ENCODE measurements at places on chromosomes 3 and 15.

DNA sequence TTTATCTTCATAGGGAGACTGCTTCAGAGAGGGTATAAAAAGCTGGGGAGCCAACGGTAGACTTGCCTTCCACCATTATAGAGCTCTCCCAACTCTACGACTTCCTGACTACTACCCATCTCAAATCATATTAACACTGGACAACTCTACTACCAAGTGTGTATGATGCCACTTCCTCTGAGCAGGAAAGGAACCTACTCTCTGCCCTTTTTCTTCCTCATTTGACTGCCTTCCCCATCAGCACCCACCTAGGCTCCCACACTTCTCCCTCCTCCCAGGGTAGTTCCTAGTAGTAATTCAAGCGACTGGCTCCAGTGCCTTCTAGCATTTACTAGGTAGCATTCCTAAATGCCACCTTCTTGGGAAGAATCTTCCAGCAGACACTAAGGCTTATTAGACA lies 24.5 kb upstream of the TBL1XR1 start:
- DNase-seq, result no peak

DNA sequence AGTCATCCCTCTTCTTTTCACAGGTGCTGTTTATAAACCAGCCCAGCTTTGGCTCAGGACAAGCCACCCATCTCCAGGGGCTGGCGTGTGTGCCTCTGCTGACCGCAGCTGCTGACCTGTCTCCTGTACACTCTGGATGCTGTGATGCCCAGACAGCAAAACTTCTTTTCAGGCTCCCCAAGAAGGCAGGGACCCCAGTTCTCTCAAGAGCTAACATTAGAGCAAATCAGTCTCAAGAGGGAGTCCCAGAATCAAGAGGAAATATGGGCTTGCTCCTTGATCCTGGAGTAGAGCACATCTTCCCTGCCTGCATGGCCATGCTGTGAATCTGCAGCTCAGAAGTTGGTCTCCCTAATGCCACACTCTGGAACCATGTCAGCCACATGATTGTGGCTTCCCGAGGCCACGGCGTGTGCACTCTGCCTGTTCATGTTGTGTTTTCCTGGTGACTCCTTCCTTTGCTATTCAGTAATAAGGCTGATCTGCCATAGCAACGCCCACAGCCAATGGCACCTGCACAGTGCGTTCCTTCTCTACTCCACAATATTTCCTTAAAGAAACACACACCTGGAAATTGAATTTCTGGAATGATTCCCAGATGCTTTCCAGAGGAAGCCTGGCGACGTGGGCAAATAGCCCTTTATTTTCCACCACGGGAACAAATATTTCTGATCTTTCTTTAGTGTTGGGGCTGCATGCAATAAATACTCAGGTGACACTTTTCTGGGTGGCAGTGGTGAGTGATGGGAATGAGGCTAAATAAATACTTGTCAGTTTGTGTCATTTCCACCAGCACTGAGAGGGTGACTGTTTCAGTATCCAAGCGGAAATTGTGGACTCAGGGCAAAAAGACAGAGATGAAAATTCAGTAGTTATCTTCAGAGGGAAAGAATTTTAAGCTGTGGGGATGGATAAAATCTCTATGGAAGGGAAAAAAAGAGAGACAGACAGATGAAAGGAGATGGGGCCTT lies 21.9 kb upstream of the THSD4 start:
- peak; percentile 65 for DNase-seq

- DNase-seq, result no peak
Observed at GRCh38 chr15:78651007-78651406, 10.0 kb upstream of the CHRNB4 start.

DNA sequence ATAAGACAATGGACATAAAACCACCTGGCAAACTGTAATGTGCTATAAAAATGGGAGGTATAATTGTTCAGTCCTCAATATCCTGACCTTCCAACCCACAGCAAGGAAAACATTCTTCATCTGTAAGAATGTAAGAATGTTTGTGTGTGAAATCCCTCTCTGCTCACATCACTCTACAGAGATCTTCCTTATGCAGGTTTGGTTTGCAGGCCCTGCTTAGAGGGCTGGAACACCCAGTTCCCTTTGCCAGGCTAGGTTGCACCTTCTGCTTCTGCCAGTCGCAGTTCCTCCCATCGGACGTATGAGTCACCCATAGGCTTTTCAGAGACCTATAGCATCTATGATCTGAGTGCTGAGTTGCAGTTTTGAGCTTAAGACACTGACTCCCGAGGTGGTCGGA lies 24.1 kb upstream of the MINAR1 start:
- no peak for DNase-seq

DNA sequence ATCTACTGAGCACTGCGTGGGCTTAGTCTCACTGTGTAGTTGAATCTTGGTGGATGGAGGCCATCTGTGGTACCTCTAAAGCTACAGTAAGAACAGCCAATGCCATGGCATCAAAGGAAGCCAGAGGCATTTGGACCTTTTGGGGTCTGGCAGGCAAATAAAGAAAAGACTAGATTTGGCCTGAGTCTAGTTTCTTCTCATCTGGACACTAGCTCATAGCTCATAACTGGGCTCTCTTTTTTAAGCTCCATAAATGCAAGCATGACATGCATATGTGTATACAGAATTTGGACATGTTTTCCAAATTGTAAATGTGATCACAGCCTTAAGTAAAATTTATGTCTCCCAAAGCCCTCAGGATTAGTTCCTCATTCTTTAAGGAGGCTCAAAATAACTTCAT lies 107.5 kb downstream of the CNTN6 start:
- DNase-seq, result no peak

GRCh38 chr3:138673641-138674530 lies 65.3 kb downstream of the FAIM start:
- DNase-seq, result peak; percentile 55

DNA sequence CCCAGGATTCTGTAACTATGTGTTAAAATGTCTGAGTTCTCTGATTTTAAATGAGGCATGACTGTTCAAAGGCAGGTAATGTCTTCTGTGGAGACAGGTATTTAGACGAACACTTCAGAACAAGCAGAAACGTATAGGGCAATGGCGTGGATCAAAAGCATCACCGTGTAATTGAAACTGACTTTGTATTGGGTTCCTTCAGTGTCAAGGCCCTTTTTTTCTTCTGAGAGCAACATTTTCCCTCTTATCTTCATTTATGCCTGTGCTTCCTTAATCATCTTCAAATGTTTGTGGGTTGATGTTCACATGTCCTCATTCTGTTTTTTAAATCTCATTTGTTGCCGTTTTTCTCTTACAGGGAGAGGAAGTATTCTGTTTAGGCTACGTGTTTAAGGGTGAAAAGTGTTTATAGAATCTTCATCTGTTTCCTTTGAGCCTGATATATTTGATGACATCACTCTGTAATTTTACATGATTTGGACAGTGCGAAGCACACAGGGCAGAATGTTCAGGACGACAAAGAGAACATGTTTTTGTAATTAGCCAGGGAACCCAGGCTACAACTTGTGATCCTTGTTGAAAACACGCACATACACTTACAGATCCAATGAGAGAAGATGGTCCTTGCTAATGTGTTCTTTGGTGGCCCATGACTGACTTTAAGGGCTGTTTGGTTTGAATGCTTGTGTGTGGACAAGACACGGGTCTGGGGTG lies 196.0 kb downstream of the LRTM1 start:
- DNase-seq, result no peak

DNA sequence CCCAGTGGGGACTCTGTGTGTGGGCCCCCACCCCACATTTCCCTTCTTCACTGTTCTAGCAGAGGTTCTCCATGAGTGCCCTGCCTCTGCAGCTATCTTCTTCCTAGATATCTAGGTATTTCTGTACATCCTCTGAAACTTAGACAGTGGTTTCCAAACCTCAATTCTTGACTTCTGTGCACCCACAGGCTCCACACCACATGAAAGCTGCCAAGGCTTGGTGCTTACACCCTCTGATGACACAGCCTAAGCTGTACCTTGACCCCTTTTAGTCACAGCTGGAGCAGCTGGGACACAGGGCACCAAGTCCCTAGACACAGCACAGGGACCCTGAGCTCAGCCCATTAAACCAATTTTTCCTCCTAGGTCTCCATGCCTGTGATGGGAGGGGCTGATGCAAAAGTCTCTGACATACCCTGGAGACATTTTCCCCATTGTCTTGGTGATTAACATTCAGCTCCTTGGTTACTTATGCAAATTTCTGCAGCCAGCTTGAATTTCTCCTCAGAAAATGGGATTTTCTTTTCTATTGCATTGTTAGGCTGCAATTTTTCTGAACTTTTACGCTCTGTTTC lies 304.5 kb downstream of the OTOL1 start:
- no peak for DNase-seq

DNA sequence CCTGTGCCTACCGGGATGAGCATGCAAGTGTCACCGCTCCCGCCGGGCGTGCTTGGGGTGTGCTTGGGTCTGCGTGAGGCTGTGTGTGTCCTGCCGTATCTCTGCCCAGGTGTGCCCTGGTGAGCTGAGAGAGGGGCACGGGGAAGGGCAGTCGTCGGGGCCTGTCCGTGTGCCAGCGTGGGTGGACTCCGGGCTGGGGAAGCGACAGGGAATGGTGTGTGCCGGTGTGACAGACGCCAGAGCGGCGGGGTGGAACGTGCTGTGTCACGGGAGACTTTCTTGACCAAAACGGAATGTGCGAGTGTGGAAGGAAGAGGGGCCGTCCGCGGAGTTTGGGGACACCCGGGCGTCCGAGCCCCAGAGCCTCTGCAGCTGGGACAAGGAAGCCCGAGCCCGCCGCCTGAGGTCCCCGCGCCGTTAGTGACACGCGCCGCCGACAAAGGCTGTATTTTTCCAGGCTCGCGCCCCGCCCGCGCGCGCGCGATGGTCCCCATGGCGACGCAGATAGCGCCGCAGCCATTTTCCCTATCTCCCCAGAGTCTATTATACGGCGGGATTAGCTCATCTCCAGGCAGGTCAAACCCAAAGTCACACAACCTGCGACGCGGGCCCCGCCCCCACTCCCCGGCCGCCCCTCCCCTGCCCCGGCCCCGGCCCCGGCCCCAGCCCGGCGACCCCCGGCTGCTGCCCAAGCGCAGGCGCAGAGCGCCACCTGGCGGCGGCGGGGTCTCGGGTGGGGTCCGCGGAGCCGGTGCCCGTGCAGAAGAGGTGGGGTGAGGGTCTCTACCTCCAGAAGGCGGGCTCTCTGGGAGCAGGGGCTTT lies 4.5 kb upstream of the GATA2 start:
- DNase-seq, result no peak

DNA sequence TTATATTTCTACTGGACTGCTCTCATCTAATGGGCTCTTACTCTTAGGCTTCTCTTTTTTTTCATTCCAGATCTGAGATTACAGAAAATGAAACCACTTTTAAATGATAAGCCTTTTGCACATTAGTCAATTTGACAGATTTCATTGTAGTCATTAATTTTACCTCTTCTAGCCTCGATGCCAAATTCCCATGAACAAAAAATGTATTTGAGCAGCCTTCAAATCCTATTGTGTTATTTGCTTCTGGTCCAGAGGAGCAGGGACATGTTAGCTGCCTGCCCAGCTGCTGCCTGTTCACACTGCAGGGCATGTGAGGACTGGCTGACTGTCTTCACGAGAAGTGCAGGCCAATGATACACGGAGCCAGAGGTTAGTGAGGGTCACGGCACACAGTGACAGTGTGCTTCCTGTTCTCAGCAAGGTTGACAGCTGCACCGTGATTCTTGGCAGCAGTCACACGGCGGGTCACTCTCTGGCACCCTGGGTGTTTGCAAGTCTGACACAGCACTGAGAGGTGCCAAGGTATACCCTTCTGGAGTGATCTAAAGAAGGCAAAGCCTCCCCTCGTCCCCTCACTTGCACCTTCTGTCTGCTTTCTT lies 40.8 kb downstream of the KAT2B start:
- DNase-seq, result no peak

DNA sequence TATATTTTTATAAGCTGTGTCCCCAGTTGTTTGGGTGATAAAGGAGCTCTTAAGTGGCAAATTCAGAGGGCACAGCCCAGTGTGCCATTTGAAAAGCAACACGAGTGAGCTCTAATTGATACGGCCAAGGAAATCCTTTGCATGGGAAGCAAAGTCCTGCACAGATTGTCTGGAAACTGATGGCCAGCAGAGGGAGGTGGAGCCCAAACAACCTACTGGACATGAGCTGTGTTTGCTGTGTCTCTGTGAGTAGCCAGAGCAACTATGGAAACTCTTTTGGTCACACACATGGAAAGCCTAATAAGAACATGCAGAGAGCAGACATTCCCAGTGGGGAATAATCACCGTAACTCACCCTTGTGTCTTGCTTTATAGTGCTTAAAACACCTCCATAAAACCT lies 24.4 kb downstream of the ONECUT1 start:
- DNase-seq, result no peak

- DNase-seq, result no peak
Observed at GRCh38 chr15:63893866-63894661, 60.3 kb upstream of the HERC1 start.

DNA sequence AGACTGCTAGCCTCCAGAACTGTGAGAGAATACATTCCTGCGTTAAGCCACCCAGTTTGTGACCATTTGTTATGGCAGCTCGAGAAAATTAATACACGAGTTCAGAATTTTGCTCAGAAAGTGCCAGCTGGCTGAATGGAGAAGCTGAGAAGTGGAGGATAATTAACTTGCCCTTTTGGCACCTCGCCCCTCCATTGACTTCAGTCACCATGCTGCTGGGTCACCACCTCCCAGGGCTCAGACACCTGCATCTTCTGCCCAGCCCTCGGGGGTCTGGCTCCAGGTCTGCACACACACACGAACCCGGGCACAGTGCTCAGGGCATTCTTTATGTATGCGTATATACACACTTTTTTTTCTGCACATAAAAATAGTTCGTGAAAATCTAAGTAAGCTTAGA lies 32.0 kb downstream of the AMOTL2 start:
- DNase-seq, result no peak

- no peak for DNase-seq
Observed at GRCh38 chr3:45579251-45579650, 15.3 kb upstream of the LIMD1 start.

GRCh38 chr15:93477188-93477587 lies 388.2 kb upstream of the RGMA start:
- DNase-seq, result no peak

GRCh38 chr3:149844091-149844490 lies 31.1 kb downstream of the RNF13 start:
- DNase-seq, result no peak

DNA sequence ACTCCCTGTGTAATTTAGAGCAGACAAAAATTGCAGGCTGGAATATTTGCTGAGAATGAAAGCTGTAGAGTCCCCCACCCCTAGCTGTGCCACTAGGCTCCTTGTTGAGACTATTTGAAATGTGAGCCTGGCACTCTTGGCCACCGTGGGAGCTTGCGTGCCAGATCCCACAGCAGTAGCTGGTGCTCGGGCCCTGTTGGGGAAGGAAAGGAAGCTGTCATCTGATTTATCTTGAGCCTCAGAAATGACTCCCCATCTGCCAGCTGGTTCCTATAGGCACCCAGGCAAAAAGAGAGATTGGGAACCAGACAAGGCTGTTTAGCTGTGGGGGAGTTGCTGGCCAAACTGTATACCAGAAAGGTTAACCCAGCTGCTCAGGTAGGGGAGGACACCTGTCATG lies 23.4 kb upstream of the CLEC3B start:
- DNase-seq, result no peak

Data from epithelial cell of proximal tubule (primary cell).